ENCODE measurements at places on chromosomes 16 and 17. TPM values are rescaled to one million over a fixed set of nuclear protein-coding genes. Genes with fewer than 3 reads are reported as not detected.

NRN1L gene
- 0.89 TPM for total RNA-seq

AMZ2 gene
- 129 TPM for total RNA-seq

OTOA gene
- total RNA-seq: not detected

KCNG4 gene
- not detected for total RNA-seq

FGF11 gene
- 0.29 TPM for total RNA-seq

TMEM235 gene
- total RNA-seq: not detected

SEPTIN1 gene
- not detected for total RNA-seq

UBE2G1 gene
- total RNA-seq: 32.8 TPM

MYL4 gene
- total RNA-seq: not detected

JUP gene
- 19.0 TPM for total RNA-seq

Data from myometrial cell (primary cell).